ENCODE measurements at places on chromosomes 12 and 14.
A peak's percentile ranks its signal among the peaks of the same experiment; 100 is the strongest.

DNA sequence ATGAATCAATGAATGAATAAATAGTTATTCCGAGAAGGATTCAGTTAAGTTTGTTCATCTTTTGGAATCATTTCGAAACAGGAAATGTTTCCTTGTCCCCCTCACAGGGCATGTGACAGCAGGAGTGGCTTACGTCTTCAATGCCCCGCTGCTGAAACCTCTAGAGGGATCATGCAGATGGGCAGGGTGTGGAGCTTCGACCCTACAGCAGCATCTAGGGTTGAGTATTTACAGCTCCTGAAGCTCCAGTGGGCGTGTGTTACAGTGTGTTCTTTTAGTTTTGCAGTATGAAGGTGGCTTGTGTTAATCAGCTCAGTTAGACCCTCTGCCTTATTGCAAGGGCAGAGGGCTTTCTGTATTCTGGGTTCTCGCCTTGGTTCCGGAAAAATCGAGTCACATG is 2.6 kb downstream of the NAV3 start:
- no peak for DNase-seq

DNA sequence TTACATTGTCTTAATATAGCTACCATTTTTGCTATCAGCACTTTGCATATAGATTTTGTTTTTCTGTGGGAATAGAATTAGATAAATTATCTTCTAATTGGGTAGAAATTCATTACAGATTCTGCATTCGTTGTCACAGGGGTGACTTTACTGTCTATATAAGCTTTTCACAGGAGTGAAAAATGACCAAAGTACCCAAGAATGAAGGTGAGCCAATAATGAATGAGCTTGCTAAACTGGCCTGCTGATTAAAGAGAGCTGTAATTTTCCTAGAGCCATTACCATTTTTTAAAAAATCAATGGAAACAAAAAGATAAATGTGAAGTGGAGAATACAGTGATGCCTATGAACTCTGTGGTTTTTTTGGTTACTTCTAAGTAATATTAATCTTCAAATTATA is 504.6 kb downstream of the RPL10L start:
- DNase-seq, result no peak

GRCh38 chr12:1882405-1882804 is 36.0 kb downstream of the CACNA2D4 start:
- no peak for DNase-seq

DNA sequence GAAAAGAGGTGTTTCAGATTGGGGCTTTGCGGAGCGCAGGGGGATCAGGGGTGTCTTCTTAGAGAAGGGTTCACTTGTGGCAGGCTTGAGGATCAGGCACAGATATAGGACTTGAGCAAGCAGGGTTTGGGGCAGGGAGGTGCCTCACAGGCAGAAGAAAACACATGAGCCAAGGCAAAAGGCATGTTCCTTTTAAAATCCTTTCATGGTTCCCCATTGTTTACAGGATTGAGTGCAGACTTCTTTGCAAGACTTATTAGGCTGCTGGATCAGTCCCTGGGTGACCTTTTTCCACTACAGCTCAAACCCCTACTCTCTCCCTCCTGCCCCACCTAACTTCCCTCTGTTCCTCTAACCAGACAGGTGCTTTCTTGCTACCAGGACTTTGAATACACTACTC is 19.7 kb downstream of the HSPB8 start:
- DNase-seq, result no peak

GRCh38 chr12:65886996-65887395 is 62.7 kb downstream of the HMGA2 start:
- no peak for DNase-seq

DNA sequence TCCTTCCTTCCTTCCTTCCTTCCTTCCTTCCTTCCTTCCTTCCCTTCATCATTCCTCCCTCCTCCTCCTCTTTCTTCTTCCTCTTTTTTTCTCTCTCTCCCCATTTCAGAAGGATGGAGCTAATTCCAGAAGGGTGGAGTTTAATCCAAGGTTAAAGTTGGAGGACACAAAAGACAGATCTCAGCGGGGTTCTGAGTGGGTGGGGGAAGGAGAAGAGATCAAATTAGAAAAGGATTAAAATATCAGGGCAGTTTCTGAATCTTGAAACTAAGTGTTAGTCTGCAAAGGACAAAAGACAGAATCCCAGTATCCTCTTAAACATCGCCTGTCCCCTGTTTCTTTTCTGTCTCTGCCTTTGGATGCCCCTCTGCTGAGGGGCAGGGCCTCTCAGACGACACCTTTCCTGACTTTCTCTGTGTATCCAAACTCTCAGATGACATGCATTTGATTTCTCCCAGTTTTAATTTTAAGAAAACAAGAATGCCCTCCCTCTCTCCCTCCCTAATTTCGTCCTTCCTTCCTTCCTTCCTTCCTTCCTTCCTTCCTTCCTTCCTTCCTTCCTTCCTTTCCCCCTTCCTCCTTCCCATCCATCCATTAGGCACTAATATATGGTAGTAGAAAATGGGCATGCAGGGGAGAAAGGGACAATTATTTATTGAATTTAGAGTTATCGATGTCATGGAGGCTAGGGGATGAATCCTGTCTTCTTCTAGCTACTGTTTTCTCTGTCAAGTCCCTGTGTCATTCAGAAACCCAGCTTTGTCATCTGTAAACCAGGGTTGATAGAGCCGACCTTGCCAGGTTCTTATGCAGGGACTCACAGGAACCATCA is 269.1 kb downstream of the VRK1 start:
- DNase-seq, result no peak

DNA sequence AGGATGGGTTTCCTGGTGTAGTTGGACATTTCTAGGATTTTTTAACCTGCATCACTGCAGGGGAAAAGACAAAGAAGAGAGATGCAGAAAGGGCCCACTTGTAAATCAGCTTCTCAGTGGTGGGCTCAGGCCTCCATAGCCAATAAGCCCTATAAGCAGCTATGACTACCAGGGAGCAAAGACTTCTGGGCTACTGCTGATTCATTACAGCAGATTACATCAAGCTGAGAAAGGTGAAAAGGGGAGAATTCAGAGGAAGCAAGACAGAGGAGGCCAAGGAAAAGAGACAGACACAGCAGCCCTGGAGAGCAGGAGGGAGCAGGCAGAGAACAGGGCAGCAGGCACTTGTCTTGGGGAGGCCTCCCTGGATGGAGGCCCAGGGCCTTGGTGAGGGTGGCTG is 95.2 kb downstream of the KCNA5 start:
- no peak for DNase-seq

DNA sequence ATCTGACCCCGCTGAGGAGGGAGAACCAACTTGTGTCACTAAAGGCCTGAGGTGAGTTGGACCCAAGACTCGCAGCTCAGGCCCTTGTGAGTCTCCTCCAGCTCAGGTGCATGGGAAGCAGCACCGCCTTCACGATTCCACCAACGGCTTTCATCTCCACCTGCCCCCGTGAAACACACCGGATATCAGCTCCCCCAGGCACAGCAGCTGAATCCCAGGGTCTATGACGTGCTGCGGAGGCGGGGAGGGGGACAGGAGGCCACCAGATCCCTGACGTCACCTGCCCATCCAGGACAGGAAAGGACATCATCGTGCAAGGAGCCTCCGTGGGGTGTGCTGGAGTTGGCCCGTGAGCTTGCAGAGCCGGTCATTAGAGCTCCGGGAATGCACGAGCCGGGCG is 18.5 kb upstream of the SFSWAP start:
- no peak for DNase-seq

GRCh38 chr12:109760930-109761921 is 47.6 kb downstream of the FAM222A start:
- no peak for DNase-seq

DNA sequence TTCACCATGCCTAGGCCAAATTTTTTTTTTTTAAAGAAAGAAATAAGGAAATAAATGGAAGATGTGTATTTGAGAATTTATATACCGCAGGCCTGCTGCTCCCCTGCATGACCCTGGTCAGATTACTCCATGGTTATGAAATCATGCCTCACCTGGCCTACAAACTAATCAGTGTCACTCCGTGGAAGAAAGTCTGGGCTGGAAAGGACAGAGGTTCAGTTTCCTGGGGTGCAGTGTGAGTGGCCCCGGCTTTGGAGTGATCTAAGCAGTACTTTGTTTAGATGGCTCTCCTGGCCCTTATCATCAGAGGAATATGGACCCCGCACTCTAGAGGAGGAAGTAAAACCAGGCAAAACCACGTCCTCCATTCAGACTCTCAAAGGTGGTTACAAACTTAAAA is 9.6 kb downstream of the APOBEC1 start:
- DNase-seq, result no peak

- no peak for DNase-seq
Observed at GRCh38 chr14:93824518-93825234, 36.4 kb upstream of the PRIMA1 start.

GRCh38 chr12:112183141-112184021 is 58.0 kb downstream of the TRAFD1 start:
- no peak for DNase-seq

GRCh38 chr14:37443461-37443860 is 151.6 kb downstream of the FOXA1 start:
- no peak for DNase-seq

DNA sequence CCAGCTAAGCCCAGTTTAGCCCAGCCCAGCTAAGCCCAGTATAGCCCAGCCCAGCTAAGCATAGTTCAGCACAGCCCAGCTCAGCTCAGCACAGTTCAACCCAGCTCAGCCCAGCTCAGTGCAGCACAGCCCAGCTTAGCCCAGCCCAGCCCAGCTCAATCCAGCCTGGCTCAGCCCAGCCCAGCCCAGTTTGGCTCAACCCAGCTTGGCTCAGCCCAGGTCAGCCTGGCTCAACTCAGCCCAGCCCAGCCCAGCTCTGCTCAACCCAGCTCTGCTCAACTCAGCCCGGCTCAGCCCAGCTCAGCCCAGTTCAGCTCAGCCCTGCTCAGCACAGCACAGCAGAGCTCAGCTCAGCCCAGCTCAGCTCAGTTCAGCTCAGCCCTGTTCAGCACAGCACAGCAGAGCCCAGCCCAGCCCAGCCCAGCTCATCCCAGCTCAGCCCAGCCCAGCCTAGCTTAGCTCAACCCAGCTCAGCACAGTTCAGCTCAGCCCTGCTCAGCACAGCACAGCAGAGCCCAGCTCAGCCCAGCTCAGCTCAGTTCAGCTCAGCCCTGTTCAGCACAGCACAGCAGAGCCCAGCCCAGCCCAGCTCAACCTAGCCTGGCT is 330.9 kb downstream of the TMEM121 start:
- DNase-seq, result peak; percentile 4

- DNase-seq, result peak; percentile 53
Observed at GRCh38 chr12:49121047-49121696, 10.0 kb downstream of the TUBA1B start.

DNA sequence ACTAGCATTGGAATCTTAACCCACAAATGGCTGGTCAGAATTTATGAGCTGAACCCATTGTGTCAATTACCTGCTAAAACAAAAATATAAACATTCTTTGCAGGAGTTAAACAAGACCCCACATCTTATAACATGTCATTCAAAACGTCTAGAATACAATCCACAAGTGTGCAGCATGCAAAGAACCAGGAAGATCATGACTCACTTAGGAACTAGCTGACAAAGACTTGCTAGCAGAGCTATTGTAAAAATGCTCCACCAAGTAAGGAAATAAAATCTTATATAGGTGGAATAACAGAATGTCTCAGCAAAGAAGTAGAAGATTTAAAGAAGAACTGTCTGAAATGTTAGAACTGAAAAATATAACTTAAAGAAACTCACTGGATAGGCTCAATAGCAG is 26.5 kb upstream of the POC1B start:
- no peak for DNase-seq

DNA sequence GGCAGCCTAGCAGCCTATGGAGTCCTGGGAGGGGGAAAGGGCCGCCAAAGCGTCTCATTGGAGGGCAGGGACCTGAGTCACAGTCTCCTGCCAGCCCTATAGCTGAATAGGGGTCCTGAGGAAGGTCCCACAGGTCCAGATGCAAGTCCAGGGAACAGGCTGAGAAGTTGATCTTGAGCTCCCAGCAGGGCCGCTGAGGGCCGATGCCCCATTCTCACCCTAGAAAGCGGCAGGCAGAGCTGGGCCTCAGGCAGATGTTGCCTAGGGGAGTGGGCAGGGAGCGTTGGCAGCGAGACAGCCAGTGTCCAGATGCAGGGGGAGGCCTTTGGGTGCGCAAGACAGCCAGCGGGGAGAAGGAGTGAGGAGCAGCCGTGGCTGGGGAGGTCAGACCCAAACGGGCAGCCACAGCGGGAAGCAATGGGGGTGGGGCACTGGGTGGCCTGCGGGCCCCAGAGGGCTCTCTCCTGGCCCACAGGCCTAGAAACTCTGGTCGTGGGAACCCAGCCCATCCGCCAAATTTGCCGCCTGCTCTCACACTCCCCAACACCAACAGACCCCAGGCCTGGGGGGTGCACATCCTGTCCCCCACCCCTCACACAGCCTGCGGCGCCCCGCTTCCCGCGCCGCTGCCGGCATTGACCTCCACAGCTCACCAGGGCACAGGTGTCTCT is 1.1 kb downstream of the HDAC7 start:
- no peak for DNase-seq

DNA sequence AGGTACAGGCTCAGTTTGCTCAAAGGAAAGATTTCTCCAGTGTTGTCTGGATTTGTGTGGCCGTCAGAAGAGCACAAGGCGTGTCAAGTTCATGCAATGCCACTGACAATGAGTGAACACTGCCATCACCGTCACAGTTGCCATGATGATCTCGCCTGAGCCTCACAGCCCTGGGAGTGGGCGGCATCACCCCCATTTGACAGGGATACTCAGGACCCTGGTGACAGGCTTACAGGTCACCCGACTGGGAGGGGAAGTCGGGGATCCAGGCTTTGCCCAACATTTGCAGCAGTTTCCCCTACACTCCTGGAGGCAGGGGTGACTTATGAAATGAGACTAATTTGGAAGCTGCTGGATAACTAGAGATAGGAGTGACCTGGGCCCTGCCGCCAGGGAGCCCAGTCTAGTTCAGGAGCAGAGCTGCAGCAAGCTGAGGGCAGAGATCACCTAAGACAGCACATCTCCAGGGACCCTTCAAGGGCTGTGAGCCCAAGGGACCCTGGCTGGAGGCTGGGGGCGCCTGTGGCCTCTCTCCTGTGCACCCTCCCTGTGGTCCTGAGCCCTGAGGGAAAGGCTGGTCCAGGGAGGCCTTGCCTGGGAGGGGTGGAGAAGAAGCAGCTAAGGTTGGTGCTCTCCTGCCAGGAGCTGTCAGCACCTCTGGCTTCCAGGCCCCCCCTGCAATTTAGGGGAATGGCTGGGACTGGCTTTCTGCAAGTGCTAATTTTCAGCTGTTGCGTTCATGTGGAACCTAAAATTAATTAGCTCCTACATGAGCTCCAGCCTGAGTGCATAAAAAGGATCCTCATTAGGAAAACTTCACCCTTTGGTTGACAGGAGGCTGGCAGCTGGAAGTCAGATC is 32.4 kb upstream of the BEGAIN start:
- peak; percentile 20 for DNase-seq

GRCh38 chr12:65152596-65152995 is 16.8 kb upstream of the LEMD3 start:
- no peak for DNase-seq

DNA sequence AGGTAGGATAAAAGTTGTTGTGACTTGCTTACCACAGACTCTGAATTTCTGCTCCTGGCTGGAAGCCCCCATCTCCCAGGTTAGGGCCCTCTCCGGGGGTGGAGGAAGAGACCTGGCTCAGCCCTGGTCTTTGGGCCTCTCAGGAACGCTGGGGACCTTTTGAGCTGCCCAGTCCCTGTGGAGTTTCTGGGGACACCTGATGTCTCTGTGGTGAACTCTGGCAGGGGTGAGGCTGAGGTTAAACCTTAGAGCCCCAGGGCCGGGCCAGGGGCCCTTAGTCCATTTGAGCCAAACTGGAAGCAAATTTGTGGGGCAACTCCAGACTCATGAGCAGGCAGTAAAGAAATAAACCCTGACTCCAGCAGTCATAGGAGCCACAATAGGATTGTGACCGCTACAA is 112.1 kb downstream of the ADGRD1 start:
- no peak for DNase-seq
